HEK293T (cell line): ENCODE measurements at places on chromosomes 2 and 18.

- no peak for DNase-seq
Measured at GRCh38 chr2:190404487-190404886, 3.7 kb upstream of the MFSD6 start.

- no peak for DNase-seq
Measured at GRCh38 chr2:223537651-223538601, 64.2 kb downstream of the SCG2 start.

DNA sequence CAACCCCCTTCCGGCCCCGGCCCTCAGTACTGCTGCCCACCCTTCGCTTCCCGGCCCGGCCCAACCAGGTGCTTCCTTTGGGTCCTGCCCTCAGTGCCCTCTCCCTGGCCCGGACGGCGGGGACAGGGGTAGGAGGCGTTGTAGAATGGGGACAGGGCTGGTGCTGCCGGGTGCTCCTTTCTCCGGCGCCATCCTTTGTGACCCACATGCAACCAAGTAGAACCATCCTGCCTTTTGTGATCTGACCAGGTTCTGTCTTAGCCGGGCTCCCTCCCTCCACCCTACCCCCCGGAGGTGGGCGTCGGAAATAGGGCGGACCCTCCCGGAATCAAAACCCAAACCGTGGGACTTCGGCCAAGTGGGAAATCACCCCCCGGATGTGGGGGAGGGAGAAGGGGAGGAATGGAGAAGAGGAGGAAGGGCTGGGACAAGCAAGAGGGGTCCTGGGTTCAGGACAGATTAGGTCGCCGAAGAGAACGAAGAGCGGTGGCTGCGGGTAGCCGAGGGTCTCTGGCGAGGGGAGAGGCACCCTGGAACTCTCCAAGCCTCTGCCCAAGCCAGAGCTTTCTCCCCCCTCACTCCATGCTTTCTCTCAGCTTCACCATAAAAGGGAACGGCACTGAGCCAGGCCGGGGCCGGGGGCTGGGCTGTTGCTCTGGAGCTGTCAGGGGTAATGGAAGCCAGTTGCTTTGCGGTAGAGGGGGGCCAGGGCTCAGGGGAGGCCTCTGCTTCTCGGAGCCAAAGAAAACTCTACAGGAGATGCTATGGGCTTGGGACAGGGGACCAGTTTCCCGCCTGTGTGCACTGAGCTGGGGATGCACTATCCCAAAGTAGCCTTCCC is 756 bp upstream of the OST4 start:
- DNase-seq: peak; percentile 10

DNA sequence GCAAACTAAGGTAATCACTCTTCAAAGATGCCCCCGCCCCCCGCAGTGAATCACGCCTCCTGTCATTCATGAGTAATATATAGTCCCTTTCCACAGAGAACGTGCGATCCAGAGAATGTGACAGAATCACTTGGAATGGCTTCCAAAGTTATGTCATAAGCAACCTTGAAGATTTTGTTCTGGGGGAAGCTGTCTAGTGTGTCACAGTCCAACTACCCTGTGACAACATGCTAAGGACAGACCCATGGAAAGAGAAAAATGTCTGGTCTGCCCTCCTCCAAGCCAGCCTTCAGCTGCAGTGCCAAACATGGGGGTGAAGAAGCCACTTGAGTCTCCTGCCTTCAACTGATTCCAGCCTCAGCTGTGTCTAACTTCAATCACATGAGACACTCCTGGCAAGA is 259.1 kb downstream of the SS18 start:
- DNase-seq: no peak

GRCh38 chr2:21438949-21439348 is 315.2 kb downstream of the TDRD15 start:
- no peak for DNase-seq

DNA sequence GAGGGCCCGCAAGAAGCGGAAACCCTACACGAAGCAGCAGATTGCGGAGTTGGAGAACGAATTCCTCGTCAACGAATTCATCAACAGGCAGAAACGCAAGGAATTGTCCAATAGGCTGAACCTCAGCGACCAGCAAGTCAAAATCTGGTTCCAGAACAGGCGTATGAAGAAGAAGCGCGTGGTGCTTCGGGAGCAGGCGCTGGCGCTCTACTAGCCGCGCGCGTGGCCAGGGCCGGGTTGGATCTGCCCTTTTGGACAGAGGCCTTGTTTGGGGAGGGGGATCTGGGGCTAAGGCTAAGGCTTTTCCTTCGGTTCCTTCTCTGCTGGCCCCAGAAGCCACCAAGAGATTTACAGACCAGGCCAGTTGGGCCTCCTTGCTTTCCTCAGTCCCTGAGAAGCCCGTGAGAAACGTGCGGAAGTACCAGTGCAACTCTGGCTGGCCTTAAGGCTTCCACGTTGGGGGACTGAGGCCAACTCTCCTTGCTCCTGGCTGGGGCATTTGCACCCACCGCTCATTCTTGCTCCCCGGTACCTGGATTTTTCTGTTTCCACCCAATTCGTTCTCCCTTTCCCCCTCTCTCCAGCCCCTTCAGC is 1.0 kb downstream of the HOXD12 start:
- DNase-seq: no peak

- DNase-seq: no peak
Measured at GRCh38 chr2:240208631-240209211, 68.3 kb upstream of the OTOS start.

DNA sequence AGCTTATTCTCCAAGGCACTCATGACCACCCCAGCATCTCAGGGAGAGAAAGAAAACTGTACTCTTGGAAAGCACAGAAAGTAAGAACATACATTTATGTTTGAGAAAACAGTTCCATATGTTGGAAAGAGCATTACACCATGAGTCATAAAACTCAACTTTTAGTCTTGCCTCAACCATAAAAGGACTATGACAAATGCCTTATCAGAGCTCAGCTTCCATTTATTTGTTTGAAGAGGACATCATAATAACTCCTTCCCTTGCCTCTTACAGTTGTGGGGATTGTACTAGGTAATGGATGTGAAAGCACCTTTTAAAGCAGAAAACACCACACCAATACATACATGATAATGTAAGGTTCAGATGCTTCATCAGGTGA is 370.8 kb downstream of the LNPK start:
- DNase-seq: no peak

DNA sequence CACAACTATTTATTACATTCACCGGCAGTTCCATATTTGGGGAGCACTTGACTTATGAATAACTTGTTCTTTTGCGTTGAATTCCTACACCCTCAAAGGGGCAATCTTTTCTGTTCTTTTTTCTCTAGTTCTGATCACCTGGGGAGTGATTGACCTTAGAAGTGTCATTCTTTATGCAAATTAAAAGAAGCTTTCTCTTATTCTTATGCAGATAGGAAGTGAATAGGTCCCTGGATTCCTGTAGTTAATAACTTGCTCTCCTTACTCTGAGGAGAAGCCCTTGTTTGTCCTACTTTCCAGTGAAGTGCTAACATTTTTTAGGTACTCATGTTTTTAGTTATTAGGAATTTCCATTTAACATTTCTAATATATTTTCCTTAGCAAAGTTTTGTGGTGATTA is 569.8 kb upstream of the LRRTM1 start:
- DNase-seq: no peak

- no peak for DNase-seq
Measured at GRCh38 chr2:32647180-32647651, 19.4 kb downstream of the TTC27 start.

- DNase-seq: no peak
Measured at GRCh38 chr2:161651547-161651946, 27.3 kb downstream of the SLC4A10 start.

DNA sequence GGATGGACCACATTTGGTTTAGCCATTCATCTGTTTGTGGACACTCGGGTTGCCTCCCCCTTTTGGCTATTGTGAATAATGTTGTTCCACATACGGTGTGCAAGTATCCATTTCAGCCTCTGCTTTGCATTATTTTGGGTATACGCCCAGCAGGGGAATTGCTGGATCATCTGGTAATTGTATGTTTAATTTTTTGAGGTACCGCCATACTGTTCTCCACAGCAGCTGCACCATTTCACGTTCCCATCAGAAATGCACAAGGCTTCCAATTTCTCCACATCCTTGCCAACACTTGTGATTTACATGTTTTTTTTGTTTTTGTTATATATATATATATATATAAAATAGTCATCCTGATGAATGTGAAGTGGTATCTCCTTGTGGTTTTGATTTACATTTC is 54.6 kb upstream of the TWIST2 start:
- DNase-seq: no peak

DNA sequence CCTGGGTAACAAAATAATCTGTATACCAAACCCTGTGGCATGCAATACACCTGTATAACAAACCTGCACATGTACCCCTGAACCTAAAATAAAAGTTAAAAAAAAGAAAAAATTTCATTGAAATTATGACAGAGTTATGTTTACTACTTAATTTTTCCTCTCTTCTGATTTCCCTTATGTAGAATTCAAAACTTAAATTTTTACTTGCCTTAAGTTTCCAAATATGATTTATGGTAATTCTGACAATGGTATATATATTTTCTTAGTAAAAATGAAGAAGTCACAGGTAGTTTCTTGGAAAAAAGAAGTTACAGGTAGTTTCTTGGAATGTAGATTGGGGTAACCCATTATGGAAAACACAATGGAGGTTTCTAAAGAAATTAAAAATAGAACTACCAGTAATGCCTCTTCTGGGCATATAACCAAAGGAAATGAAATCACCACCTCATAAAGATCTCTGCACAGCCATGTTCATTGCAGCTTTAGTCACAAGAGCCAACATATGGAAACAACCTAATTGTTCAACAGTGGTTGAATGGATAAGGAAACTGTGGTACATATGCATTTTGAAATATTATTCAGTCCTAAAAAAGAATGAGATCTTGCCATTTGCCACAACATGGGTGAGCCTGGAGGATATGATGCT is 164.9 kb downstream of the BABAM2 start:
- no peak for DNase-seq

DNA sequence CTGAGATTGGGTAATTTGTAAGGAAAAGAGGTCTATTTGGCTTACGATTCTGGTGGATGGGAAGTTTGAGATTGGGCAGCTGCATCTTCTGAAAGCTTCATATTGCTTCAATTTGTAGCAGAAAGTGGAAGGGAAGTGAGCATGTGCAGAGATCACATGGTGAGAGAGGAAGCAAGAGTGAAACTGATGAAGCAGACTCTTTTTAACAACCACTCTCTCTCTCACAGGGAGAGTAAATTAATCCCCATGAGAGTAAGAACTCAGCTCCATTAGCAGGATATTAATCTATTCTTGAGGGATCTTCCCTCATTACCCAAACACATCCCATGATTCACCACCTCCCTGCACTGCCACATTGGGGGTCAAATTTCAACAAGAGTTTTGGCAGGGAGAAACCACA is 298.5 kb upstream of the CELF4 start:
- DNase-seq: no peak

GRCh38 chr2:215899141-215900074 is 113.9 kb downstream of the MREG start:
- DNase-seq: no peak

- no peak for DNase-seq
Measured at GRCh38 chr18:25109484-25109883, 242.5 kb downstream of the ZNF521 start.

DNA sequence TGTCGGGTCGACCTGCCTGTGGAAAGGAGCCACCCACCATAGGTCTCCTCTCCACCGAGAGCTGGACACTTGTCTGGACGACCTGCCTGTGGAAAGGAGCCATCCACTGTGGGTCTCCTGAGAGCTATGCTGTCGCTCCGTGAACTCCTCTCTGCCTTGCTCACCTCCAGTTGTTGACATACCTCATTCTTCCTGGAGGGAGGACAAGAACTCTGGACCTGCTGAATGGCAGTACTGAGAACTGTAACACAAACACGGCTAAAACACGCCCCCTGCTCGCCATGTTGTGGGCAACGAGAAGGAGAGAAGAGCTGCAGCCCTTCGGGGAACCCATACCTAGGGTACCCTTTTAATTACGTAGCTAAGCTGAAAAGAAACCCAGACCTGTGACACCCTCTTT is 77.6 kb downstream of the PTPN4 start:
- DNase-seq: no peak

DNA sequence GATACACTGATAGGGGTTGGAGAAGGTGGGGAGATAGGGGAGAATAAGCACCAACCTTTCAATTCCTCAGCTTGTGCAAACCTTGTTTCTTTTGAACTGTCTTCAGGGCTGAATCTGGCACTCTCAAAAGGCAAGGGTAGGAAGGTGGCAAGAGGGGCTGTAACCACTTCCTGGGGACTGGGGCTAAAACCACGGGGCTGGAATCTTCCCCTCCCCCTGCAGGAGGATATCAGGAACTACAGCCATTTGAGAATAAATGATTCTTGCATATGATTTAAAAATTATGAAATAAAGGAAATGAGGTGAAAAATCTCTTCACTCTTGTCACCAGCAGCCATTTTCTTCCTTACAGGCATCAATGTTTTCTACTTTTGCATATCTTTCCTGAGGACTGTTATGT is 50.8 kb downstream of the ATOH8 start:
- DNase-seq: peak; percentile 67

GRCh38 chr2:210167227-210167626 is 4.0 kb downstream of the KANSL1L start:
- no peak for DNase-seq

- DNase-seq: no peak
Measured at GRCh38 chr18:37341016-37341415, 224.6 kb downstream of the CELF4 start.

- DNase-seq: no peak
Measured at GRCh38 chr2:789529-789928, 112.3 kb upstream of the TMEM18 start.

DNA sequence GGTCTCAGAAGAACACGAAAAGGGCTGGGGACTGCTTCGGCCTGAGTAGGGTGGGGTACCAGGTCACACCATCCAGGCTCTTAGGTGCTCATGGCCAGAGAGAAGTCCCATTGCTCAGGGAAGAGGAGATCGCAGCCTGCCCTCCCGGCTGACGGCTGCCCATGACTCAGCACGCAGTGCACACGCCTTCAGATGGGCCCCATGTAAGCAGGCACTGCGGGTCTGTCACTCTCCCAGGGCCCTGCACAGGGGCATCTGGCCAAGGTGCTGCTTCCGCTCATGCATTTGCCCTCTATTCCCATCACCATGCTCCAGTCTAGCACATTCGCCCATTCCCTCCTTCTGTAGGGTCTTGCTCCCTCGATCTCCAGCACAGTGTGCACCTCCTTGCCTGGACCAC is 34.7 kb downstream of the SFXN5 start:
- DNase-seq: no peak

DNA sequence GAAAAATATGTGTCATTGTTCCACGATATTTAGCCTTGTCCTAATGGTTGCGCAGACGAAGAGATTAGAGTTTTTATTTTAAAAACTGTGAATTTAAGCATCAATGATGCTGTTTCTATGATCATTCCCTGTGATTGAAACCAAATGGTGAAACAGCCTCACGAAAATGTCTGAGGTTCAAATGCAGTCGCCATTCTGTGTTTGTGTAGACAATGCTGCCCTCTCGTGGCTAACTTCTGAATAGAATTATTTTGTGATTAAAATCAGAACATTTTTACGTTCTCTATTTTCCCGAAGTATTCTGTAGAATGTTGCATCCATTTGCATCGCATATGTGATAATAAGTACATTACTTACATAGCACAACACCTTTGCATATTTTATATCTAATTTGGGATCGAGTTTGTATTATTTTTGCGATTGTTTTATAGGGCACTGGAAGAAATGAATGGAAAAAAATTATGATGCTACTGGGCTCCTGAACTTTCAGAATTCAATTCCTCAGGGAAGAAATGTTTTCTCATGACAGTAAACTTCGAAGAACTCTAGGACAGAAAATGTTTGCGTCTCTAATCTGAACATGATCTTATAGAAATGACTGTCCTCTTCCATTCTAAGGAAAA is 54.8 kb upstream of the CREB1 start:
- DNase-seq: peak; percentile 50
